ENCODE measurements at places on chromosomes 3 and 15.
A peak's percentile ranks its signal among the peaks of the same experiment; 100 is the strongest.

GRCh38 chr15:81268881-81269601 is 54.9 kb downstream of the STARD5 start:
- no peak for DNase-seq

DNA sequence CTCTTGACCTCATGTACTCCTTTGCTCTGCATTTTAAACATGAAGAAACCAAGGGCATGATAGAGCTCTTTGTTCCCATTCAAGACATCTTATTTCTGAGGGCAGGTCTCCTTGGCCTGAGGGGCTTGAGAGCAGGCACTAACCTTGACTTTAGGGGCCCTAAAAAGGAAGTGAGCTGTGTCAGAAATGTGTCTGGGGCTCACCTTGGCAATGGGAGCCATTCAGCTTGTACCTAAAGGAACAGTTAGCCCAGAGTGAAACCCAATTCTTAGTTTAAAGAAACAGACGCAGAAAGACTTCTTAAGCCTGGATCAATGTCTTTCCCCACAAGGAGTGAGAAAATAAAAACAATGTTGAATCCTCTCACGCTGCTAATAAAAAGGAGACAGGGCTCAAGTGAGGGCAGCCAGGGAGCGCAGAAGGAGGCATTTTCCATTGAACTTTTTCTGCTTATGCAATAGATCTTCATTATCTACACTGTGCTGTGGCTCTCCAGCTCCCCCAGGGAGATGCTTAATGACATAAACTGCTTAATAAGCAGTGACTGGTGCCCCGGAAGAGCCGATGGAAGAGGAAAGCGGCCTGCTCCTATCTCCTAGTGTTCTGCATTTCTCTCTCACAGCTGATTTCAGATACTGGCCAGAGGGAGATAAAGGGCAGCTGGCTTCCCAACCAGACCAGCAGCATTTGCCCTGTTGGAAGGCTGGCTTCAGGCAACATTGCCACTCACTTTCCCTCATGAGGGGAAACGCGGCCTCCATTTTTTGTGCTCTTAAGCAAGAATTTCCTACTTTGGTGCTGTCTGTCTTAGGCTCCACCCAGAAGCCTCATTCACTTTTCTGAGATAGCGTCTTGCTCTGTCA is 152.0 kb downstream of the OPA1 start:
- no peak for DNase-seq

DNA sequence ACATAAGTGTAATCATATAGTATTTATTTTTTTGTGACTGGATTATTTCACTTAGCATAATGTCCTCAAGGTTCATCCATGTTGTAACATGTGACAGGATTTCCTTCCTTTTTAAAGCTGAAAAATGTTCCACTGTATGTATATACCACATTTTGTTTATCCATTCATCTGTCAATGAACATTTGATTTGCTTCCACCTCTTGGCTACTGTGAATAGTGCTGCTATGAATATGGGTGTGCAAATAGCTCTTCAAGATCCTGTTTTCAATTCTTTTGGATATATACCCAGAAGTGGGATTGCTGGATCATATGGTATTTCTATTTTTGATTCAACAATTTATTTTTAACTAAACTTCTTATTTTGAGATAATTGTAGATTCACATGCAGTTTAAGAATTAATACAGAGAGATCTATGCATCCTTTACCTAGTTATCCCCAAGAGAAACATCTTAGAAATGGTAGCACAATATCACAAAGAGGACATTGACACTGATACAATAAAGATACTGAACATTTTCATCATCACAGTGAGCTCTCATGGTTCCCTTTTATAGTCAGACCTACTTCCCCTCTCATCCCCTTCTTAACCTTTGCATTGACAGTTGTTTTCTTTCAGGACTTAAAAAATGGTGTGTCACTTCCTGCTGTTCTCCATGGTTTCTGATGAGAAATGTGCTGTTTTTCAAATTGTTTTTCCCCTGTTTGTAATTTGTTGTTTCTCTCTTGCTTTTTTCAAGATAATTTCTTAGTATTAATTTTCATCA is 90.1 kb downstream of the SATB1 start:
- DNase-seq = no peak

DNA sequence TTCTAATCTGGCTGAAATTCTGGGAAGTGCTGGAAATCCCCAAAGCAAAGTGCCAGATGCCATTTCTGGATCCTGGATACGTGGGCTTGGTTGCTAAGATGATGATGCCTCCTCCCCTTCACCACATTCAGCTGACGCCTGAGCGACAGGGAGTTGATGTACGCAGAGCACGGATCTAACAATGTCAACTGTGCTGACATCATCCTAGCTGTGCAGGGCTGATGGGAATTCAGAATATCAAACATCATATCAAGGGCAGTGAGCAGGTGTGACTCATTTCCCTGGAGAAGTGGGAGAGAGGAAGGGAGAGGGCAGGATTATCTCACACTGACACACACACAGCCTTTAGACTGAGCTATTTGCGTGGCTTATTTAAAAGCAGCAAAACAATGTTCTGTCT is 92.6 kb upstream of the ZBTB20 start:
- no peak for DNase-seq

- no peak for DNase-seq
These were observed 46.3 kb downstream of the LIMD1 start for GRCh38 chr3:45640724-45641361.

- DNase-seq = no peak
These were observed 48.3 kb downstream of the DENND4A start for GRCh38 chr15:65743637-65744252.

DNA sequence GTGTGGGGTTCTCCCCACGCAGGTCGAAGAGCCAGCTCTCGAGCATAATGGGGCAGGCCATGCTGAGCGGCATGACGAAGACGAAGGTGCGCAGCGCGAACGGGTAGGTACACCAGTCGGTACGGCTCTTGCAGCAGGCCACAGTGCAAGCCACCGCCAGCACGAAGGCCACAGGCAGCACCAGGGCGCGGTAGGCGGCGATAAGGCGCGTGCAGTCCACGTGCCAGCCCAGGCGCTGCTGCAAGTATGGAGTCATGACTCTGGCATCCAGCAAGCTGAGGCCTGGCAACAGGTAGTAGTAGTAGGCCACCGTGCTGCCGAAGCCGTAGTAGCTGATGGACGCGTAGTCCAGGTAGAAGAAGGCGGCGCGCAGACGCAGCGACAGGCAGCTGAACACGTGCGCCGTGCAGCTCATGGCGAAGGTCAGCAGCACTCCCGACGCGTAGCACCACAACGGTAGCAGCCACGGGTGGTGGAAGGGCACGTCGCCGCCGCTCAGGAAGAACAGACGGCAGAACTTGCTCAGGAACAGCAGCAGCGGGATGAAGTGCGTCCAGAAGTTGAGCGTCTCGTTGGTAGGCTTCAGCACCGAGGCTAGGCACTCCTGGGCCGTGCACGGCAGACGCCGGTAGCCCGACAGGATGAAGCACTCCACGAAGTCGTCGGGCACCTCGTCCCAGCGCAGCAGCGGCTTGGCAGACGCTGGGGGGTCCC is 797 bp downstream of the PAQR9 start:
- DNase-seq = no peak

- no peak for DNase-seq
These were observed 528.6 kb upstream of the LMCD1 start for GRCh38 chr3:7973006-7973405.

DNA sequence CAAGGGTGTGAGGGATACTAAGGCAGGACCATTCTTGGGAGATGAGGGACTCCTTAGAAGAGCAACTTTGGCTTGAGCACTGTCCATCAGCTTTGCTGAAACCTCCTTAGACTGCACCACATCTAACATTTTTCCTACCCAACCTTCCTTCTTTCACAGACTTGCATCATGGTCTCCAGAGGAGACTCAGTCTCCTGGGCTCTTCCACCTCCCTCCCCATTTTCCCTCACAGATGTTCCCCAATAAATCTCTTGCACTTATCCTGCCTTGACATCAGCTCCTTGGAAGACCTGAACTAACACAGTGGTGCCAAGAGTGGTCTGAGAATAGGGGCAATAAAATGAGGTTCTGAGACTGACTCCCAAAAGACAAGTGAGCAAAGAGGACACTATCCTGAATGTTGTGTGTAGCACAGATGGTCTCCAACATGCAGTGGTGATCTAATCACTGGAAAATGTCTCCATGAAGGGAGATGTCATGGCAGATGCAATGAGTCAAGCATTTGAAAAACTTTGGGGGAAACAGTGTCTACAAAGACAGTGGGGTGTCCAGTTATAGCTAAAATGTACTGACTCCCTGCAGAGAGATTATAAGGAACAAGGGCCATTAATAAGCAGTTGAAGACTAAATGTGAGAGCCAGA is 26.0 kb upstream of the BOC start:
- no peak for DNase-seq

DNA sequence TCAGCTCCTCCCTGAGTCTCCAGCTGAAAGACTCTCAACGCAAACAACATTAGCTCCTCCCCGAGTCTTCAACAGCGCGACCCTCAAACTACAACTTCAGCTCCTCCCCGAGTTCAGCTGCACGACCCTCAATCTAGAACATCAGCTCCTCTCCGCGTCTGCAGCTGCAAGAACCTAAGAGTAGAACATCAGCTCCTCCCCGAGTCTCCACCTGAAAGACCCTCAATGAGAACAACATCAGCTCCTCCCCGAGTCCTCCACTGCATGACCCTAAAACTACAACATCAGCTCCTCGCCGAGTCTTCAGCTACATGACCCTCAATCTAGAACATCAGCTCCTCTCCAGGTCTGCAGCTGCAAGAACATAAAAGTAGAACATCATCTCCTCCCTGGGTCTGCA is 78.3 kb downstream of the TFRC start:
- DNase-seq = no peak

GRCh38 chr15:84793431-84794161 is 23.6 kb upstream of the ALPK3 start:
- DNase-seq = no peak

DNA sequence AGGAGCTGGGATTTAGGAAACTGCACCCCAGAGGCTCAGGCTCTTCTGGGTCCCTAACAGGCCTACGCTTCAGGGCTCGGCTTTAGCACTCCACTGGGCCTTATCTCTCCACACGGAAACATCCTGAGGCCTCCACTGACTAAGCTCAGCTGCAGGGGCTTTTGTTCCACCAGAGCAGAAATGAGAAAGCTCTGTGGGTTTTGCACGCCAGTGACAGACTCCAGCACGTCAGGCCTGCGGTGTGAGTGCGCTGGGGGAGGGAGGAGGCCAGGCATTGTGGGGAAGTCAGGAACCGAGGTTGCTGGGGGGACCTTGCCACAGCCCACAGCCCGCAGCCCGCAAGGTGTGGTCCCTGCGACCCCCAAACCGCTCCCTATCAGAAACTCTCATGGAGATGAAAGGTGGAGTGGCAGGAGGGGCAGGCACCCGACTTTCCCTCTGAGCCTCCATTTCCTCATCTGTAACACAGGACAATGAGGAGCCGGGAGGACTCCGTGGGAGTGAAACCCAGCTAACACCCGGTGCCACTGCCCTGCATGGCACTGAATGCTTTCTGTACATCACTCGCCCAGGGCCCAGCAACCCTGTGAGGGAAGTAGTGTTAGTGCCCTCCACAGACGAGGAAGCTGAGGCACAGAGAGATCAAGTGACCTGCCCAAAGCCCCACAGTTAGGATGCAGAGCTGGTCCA is 106.5 kb downstream of the TPRA1 start:
- peak; percentile 80 for DNase-seq

GRCh38 chr15:30956216-30957124 is 35.0 kb downstream of the MTMR10 start:
- DNase-seq = no peak

DNA sequence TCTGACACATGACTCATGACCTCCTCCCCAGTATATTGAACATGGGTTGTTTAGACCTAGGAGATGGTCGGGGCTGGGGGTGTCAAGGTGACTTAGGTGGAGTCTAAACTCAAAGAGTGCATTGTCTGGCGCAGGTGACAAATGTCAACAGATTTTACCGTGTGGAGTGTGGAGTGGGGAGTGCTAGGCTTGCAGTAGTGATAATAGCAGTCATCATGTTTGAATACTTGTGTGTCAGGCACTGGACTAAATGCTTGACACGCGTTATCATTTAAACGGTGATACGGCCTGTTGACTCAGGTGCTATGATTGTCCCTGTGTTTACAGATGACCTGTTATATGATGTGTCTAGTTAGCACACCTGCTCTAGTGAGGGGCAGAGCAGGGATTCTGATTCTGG is 30.8 kb downstream of the MUC20 start:
- DNase-seq = no peak

DNA sequence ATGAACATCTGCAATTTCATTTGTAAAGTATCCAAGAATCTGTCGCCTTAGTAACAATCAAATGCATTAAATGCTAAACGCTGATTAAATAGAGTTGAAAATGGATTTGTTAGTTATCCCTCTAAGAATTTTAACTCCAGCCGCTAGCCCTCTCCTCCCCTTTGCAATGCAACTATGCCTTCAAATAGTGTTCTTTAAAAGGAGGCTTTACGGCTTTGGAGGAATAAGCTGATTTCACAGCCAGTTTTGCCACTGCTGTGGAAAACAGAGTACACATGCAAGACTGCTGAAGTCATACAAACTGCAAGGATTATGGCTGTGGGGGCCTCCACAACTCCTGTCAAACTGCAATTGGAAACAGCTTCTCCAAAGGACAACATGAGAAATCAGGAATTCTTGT is 89.2 kb downstream of the CERS3 start:
- DNase-seq = no peak

DNA sequence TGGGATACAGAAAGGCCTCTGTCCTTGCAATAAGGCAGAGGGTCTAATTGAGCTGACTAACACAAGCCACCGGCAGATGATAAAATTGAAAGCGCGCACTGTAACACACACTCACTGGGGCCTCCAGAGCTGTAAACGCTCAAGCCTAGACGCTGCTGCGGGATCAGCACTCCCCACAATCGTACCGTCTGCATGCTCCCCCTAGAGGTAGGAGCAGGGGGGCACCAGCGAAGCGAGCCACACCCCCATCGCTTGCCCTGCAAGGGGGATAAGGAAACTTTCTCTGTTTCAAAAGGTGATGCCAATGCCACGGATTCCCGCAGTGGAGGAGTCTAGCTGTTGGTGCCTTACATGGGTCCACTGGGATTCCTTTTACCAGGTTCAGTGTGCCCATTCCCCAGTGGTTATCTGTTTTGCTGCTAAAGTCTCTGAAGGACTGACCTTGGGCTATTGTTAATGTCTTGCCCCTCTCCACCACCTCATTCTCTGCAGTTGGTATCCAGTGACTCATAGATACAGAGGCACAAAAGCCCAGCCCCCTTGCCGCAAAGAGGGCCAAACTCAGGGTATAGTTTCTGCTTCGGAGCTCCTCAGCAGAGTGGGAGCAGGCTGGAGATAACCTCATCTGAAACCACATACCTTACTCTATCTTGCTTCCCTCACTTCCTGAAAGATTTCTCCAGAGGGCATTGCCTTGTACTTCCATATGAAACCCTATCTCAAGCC is 139.3 kb upstream of the KBTBD8 start:
- DNase-seq = peak; percentile 1

GRCh38 chr3:61356685-61357084 is 105.4 kb upstream of the FHIT start:
- no peak for DNase-seq

- no peak for DNase-seq
These were observed 237.4 kb downstream of the TLE3 start for GRCh38 chr15:69860321-69860720.

DNA sequence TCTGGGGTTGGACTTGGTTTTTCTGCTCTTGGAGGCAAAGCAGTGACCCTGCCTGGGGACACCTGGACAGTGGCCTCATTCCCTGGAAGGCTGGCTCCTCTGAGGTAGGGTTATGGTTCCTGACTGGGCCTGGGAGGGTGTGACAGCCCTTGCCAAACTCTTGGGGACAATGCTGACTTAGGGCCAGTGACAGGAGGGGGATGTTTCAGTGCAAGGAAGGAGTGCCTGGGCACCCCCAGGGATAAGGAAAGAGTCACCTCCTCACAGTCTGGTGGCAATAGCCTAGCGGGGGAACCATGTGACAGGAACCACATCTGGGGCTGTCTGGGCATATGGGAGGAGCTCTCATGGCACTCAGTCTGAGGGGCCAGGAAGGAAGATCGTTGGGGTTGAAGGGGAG is 91.8 kb downstream of the ABHD5 start:
- DNase-seq = no peak
